Stimulated activated CD4-positive, alpha-beta T cell treated with anti-CD3 and anti-CD28 coated beads, TNF-alpha, amount 100 ng/mL, for 48 hours (primary cell): ENCODE measurements at places on chromosomes 11 and 22.

GRCh38 chr11:17600316-17601255 is 53.5 kb downstream of the OTOG start:
- DNase-seq = no peak

DNA sequence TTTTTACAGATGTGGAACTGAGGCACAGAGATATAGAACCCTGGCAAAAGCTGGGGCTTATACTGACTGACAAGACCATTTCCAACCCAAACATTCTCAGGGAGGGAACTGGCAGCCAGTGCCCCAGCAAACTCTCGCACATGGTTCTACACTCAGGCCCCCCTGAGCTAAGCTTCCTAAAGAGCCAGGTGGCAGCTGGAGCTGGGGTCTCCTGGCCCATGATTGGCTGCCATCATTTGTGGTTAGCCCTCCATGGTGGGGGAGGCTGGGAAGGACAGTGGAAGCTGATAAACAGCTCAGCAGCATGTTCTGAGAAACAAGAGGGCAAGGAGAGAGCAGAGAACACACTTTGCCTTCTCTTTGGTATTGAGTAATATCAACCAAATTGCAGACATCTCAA is at the start of gene RAG1:
RAG1 (plus strand) TSS at position 314 of the 400 bp plus-strand sequence. CDS start 5,298 bp downstream, outside the sequence.
- no peak for DNase-seq

- no peak for DNase-seq
These were observed 30.1 kb upstream of the KCNJ11 start for GRCh38 chr11:17418444-17419081.

DNA sequence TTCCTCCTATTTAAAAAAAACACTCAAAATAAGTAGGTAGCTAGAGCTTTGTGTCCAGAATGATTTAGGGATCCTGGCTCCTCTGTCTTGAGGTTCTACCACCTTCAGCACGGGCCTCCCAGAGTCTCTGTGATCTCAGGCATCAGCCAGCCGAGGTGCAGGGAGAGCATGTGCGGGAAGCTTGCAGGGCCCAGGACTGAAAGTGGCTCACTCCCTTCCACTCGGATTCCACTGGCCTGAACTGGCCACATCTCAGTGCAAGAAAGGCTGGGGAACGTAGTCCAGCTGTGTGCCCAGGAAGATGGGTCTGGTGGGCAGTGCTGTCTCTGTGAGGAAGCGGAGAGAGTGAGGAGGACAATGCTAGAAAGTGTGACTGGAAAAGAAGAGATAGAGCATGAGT is 68.3 kb upstream of the MYOD1 start:
- no peak for DNase-seq

- DNase-seq = no peak
These were observed 35.8 kb downstream of the NADSYN1 start for GRCh38 chr11:71488681-71489270.

DNA sequence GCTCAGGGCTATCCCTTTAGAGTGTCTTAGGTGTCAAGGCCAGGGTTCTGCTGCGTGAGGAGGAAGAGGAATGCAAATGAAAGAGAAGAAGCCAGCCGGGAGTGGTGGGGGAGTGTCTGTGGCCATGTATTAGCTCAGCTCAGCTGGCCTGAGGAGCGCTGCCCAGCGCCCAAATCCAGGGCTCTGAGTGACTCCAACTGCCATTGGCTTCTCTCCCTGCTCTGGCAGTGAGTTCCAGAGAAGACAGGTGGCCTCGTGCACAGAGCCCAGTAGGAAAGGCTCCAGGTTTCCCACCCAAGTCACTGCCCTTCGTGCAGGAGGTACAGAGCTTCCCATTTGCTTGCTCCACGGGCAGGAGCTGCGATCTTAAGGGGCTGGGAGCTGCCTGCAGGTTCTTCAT is 302.0 kb downstream of the KIRREL3 start:
- DNase-seq = no peak

DNA sequence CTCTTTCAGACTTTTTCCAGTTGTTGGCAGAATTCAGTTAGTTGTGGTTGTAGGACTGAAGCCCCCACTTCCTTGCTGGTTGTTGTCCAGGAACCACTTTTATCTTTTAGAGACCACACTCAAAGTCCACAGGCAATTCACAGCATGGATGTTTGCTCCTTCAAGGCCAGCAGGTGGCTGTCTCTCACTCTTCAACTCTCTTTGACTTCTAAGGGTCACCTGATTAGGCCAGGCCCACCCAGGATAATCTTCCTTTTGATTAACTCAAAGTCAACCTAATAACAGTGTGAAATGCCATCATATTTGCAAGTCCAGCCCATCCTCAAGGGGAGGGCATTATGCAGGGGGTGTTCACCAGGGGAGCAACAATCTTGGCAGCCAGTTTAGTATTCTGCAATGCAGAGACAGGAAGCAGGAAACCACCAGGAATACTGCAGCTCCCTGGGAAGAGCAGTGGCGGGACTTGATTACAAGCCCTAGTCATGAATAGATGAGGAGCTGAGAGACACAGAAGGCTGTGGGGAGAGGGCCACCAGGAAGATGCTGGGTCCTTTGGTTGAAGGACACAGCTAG is 52.4 kb downstream of the LRRC74B start:
- DNase-seq = no peak

DNA sequence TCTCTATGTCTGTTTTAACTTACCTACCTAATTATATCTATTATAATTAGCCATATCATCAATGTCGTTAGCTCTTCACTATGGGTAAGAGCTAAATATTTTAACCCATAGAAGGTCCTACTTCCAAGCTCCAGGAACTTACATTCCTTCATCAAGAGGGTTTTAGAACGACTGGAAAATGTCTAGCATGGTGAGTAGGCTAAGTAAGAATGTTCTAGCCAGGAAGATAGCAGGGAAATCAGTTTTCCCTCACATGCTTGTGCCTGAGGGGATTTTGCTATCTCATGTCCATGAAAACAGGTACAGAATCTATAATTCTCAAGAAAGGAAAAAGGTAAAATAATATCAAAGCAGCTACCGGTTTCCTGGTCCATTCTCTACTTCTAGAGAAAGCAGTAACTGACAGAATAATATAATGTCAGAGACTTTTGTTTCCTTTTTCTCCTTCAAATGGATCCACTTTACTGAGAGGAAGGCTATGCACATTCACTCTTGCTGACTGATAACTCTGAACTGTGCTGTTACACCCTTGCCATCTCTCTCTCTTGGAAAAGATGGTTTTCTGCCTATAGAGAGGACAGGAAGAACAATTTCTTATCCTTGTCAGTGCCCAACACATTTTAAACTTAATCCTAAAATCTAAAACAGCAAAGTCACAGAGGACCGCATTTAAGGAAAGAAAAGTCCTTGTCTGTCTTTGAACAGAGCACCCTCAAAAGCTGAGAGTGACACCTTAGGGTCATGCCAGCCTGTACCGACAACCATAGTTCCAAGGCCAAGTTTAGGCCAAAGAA is 67.0 kb downstream of the MAML2 start:
- DNase-seq = no peak

DNA sequence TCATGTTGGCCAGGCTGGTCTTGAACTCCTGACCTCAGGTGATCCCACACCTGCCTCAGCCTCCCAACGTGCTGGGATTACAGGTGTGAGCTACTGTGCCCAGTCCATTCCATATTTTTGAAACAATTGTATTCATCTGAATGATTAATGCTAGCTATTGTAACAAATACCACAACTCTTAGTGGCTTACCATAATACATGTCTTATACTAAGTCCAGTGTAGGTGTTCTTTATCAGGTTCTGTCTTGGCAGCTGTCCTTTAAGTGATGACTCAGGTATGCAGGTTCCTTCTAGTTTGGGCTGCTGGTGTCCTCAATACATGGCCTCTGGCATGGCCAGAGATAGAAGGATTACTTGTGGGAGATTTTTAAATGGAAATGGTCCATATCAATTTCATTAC is 39.0 kb downstream of the UVRAG start:
- no peak for DNase-seq

GRCh38 chr11:15280393-15280792 is 165.7 kb downstream of the INSC start:
- DNase-seq = no peak

GRCh38 chr11:57527056-57527631 is 3.4 kb downstream of the TIMM10 start:
- DNase-seq = peak; percentile 62

DNA sequence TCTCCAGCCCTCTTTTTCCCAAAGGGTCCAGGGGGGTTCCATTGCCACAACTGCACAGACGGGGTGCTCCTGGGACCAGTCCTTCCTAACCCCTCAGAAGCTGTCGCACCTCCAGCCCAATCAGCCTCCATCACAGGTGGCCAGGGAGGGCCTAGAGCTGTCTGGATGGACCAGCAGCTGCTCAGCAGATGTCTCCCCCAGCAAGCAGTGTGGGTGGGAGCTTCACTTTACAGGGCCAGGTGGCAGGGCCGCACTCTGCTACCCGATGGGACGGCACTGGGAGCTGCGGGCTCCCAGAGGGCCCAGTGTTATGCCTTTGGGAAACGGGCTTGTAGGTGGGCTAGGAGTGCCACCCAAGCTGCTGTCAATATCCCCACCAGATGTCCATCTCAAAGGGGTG is 120.5 kb downstream of the DSCAML1 start:
- DNase-seq = no peak

GRCh38 chr11:7977232-7977917 is 9.8 kb upstream of the EIF3F start:
- DNase-seq = no peak

DNA sequence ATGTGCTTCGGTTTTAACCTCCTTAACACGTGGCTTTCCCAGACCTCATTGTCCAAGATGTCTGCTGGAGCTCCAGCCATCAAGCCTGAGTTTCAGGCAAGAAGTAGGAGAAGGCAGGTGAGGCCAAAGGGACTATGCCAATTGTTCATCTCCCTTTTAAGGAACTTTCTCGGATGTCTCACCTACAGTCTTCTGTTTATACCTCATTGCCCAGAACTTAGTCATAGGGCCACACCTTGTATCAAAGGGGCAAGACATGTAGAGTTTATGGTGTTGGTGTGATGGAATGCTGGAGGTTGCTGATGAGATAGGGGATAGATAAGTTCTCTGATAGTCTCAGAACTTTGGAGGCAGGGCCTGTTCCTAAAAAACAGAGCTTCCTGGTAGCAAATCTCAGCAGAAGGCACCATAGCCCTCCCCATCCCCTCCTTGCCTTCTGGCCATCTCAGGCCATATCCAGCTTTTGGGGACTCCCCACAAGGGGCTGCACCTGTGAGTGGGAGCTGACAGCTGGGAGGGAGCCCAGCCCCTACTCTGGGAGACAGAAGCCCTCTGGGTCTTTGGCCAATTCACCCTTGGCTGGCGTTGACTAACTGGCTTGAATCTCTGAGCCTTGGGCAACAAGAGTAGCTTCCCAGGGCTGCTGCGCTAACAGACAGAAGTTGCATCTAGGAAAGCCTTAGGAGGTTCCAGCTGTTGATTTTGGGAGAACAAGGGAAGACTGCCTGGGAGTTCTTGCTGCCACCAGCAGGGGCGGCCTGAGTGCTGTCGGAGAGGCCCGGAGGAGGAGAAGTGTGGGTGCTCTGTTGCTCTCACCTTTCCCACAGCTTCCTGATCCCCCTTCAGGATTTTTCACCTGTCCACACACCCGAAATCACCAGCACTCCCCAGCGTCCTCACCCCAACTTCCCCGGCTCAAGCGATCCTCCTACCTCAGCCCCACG is 149.8 kb upstream of the THY1 start:
- DNase-seq = no peak

DNA sequence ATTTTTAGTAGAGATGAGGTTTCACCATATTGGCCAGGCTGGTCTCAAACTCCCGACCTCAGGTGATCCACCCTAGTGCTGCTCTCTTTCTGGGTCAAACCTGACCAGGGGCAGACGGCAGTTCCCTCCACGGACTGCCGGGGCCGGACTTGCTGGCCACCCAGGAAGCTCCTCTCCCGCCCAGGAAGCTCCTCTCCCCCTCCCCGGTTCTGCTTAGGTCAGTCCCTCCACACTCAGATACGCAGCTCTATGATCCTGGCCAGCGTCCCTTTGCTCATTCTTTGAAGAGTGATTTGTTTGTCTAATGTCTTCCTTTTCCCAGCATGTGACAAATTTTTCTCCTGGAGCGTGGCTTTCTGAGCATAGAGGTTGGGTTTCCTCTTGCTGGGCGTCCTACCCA is 125.3 kb upstream of the B3GAT1 start:
- no peak for DNase-seq

- DNase-seq = no peak
These were observed 59.1 kb downstream of the NUP98 start for GRCh38 chr11:3738241-3738640.

DNA sequence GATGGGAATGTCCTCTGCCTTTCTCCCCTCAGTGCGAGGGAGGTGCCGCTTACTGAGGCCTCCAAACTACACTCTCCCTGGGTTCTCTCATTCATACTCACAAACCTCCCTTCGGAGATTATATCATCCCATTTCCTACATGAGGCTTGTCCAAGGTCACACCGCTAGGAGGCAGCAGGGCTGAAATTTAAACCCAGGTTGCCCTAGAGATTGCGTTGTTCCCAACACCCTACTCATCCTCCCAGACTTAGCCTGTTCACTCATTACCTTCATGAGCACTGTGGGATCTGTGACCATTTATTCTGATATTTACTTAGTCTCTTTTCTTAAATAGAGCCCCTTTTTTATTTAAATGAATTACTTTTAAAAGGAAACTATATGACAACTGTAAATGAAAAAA is 31.1 kb downstream of the SDHAF2 start:
- no peak for DNase-seq

GRCh38 chr11:110289472-110289871 is 6.9 kb downstream of the RDX start:
- DNase-seq = no peak

DNA sequence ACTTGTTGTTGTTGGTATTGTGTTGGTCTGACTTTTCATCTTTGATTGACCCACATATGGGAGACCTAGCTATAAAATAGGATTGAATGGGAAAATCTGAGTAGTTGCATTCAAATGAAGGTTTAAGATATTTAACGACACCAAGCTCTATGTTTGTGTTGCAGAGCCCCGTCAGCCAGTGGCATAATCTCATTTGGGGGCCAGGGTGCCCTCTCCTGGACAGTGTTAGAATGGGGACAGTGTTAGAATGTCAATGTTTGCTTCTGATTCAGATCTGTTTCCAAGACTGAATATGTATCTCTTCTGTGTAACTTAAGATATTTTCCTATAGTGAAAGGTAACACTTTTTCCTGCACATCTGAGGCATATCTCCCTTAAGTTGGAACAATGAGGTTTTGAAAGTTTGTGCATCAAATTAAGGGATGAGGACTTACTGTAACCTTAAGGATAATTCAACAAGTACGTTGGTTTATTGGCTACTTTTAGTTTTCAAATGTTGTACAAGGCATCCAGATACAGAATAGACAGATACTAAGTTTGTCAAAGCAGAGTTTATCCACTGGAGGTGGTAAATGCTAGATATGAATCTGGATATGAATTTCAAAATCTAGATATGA is 5.3 kb upstream of the OR52M1 start:
- DNase-seq = no peak

GRCh38 chr22:24145446-24146193 is 35.7 kb upstream of the SUSD2 start:
- DNase-seq = no peak

- no peak for DNase-seq
These were observed 288 bp upstream of the KRTAP5-8 start for GRCh38 chr11:71537537-71537936.

- no peak for DNase-seq
These were observed 17.9 kb upstream of the ZC3H12C start for GRCh38 chr11:110075105-110075846.
